ENCODE measurements at places on chromosomes 7 and 10. TPM values are rescaled to one million over a fixed set of nuclear protein-coding genes. Genes with fewer than 3 reads are reported as not detected.

The ANXA8L1 gene
- total RNA-seq, result 120 TPM

The SPDYE1 gene
- not detected for total RNA-seq

The LIPJ gene
- not detected for total RNA-seq

The TNKS2 gene
- 18.9 TPM for total RNA-seq

The PTPRZ1 gene
- total RNA-seq, result not detected

The LIPF gene
- total RNA-seq, result not detected

The ITIH5 gene
- total RNA-seq, result 0.09 TPM

The ZNF282 gene
- total RNA-seq, result 23.6 TPM

The CFAP46 gene
- total RNA-seq, result 1.5 TPM

The TMEM229A gene
- not detected for total RNA-seq

The GFRA1 gene
- total RNA-seq, result 7.4 TPM

The ADARB2 gene
- total RNA-seq, result not detected

The FAM24B gene
- total RNA-seq, result 16.5 TPM

The PHYHIPL gene
- 0.16 TPM for total RNA-seq
